ENCODE measurements at places on chromosomes 2 and 18. TPM values are rescaled to one million over a fixed set of nuclear protein-coding genes. Genes with fewer than 3 reads are reported as not detected.

Gene HOXD4
- total RNA-seq: 0.65 TPM

Gene EPG5
- 9.1 TPM for total RNA-seq

Gene RBKS
- total RNA-seq: 0.97 TPM

Gene SCG2
- total RNA-seq: 0.15 TPM

Gene REG3G
- not detected for total RNA-seq

Gene PJVK
- total RNA-seq: 0.30 TPM

Gene KCNG2
- total RNA-seq: not detected

Gene PARD6G
- total RNA-seq: 0.97 TPM

Gene REG3A
- not detected for total RNA-seq

Gene HJURP
- 23.1 TPM for total RNA-seq

Gene GPR35
- 0.15 TPM for total RNA-seq

Gene SERPINB3
- not detected for total RNA-seq

Gene ANKRD30B
- not detected for total RNA-seq

Gene NETO1
- total RNA-seq: not detected

Gene TDRD15
- under 0.01 TPM for total RNA-seq

Gene CABYR
- 2.9 TPM for total RNA-seq

Gene IL36A
- total RNA-seq: not detected

Gene ABCB11
- total RNA-seq: 0.65 TPM

Gene OR6B2
- not detected for total RNA-seq

Gene MSGN1
- total RNA-seq: not detected

Gene GREB1L
- under 0.01 TPM for total RNA-seq

Gene GALM
- total RNA-seq: 13.1 TPM

Gene ARHGEF4
- total RNA-seq: not detected

Gene NT5C1B
- not detected for total RNA-seq

Gene CNOT9
- 54.0 TPM for total RNA-seq

Gene CRYGD
- not detected for total RNA-seq

Gene AAMP
- 148 TPM for total RNA-seq

Gene KCTD1
- total RNA-seq: 10.6 TPM

Gene CXCR1
- total RNA-seq: not detected

Gene PRKAG3
- not detected for total RNA-seq

Gene OST4
- total RNA-seq: 623 TPM

Gene EML4
- 27.5 TPM for total RNA-seq
